ENCODE measurements at places on chromosomes 2 and 18. TPM values are rescaled to one million over a fixed set of nuclear protein-coding genes. Genes with fewer than 3 reads are reported as not detected.

GRCh38 chr2:226552571-226553285 is 246.9 kb downstream of the IRS1 start:
- no peak for DNase-seq

Gene CD8B2
- polyA plus RNA-seq, result 0.20 TPM

DNA sequence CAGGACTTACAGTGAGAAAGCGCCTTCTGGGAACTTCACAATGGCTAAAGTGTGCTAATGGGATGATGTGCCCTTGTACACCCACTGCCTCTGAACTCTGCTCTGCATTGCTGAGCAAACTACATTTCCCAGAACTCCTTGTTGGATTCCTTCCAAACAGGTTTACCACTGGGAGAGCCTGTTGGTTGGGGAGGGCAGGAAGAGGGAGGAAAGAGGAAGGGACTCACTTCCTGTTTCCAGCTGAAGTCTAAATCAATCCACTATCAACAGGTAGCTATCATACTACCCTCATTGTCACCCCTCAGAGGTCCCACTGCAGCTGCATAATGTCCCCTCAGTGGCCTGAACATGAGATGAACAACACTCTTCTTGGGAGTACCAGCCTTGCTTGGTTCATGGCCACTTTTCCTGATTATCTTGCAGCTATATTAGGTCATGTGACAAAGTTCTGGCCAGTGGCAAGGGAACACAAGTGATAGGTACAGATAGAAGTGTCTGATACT is 109.7 kb downstream of the MSH2 start:
- DNase-seq, result no peak

- no peak for DNase-seq
Observed at GRCh38 chr2:185145316-185146121, 547.2 kb downstream of the ZNF804A start.

Gene CRYGC
- not detected for polyA plus RNA-seq
